ENCODE measurements at places on chromosomes 4 and X. TPM values are rescaled to one million over a fixed set of nuclear protein-coding genes. Genes with fewer than 3 reads are reported as not detected.

GRCh38 chr4:140153718-140154571 lies at the start of gene MAML3:
TSS of gene MAML3 (minus strand) at chr4:140154184. CDS start at chr4:140153327, 857 bp downstream.
- H3K36me3 ChIP-seq: no peaks in the 10 kb centered on the region
- no peaks in the 10 kb centered on the region for H3K27me3 ChIP-seq
- peak; percentile 98 for DNase-seq
- peaks cover 25% of the 10 kb centered on the region for H3K4me1 ChIP-seq

The CNKSR2 gene
- polyA plus RNA-seq: not detected

DNA sequence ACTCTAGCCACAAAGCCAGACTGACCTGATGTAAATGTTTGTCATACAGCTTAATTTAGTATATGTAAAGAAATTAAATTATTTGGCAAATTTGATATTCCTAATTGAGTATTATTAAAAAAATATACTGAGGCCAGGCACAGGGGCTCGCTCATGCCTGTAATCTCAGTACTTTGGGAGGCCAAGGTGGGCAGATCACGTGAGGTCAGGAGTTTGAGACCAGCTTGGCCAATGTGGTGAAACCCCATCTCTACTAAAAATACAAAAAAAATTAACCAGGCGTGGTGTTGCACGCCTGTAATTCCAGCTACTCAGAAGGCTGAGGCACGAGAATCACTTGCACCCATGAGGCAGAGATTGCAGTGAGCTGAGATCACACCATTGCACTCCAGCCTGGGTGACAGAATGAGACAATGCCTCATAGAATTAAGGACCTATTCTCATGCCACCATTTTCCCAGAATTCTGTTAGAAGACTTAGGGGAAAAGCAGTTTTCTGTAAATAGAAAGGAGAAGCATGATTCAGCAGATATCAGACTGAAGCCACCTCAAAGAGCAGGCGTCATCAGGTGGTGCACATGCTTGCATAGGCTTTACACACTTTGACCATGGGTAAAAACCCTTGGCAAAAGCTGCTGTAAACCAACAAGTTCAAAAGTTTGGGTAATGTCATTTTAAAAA lies 6.1 kb downstream of the UBQLN2 start:
- H3K27me3 ChIP-seq: no peaks in the 10 kb centered on the region
- no peak overlapping the region for H3K4me3 ChIP-seq
- no peaks in the 10 kb centered on the region for H3K36me3 ChIP-seq
- H3K27ac ChIP-seq: no peak overlapping the region

GRCh38 chrX:48450076-48450475 lies 20.0 kb downstream of the SLC38A5 start:
- no peak for DNase-seq
- no peaks in the 10 kb centered on the region for H3K36me3 ChIP-seq
- H3K4me1 ChIP-seq: no peaks in the 10 kb centered on the region
- H3K27ac ChIP-seq: no peak overlapping the region
- no peak overlapping the region for H3K4me3 ChIP-seq

The IL2RG gene
- polyA plus RNA-seq: 90.1 TPM

GRCh38 chrX:107721318-107721717 lies 54.3 kb downstream of the TSC22D3 start:
- H3K36me3 ChIP-seq: no peaks in the 10 kb centered on the region
- no peak overlapping the region for H3K4me3 ChIP-seq
- H3K27ac ChIP-seq: peak overlapping the region; percentile 56
- no peaks in the 10 kb centered on the region for H3K27me3 ChIP-seq
- no peaks in the 10 kb centered on the region for H3K4me1 ChIP-seq

The GIMD1 gene
- not detected for polyA plus RNA-seq

GRCh38 chr4:71009890-71010588 lies 16.6 kb downstream of the DCK start:
- no peak overlapping the region for H3K27ac ChIP-seq
- H3K36me3 ChIP-seq: no peaks in the 10 kb centered on the region
- no peaks in the 10 kb centered on the region for H3K27me3 ChIP-seq
- DNase-seq: no peak
- no peaks in the 10 kb centered on the region for H3K4me1 ChIP-seq

The IL13RA2 gene
- not detected for polyA plus RNA-seq

The BEND2 gene
- not detected for polyA plus RNA-seq

The SPOCK3 gene
- polyA plus RNA-seq: not detected

The PPP2R2C gene
- polyA plus RNA-seq: not detected

- H3K27ac ChIP-seq: no peak overlapping the region
- no peaks in the 10 kb centered on the region for H3K27me3 ChIP-seq
- H3K36me3 ChIP-seq: peaks cover 8% of the 10 kb centered on the region
- no peaks in the 10 kb centered on the region for H3K4me1 ChIP-seq
Measured at GRCh38 chrX:119009071-119009470, 34.7 kb downstream of the LONRF3 start.

The RAB40A gene
- polyA plus RNA-seq: not detected

The PNPLA4 gene
- 24.5 TPM for polyA plus RNA-seq

DNA sequence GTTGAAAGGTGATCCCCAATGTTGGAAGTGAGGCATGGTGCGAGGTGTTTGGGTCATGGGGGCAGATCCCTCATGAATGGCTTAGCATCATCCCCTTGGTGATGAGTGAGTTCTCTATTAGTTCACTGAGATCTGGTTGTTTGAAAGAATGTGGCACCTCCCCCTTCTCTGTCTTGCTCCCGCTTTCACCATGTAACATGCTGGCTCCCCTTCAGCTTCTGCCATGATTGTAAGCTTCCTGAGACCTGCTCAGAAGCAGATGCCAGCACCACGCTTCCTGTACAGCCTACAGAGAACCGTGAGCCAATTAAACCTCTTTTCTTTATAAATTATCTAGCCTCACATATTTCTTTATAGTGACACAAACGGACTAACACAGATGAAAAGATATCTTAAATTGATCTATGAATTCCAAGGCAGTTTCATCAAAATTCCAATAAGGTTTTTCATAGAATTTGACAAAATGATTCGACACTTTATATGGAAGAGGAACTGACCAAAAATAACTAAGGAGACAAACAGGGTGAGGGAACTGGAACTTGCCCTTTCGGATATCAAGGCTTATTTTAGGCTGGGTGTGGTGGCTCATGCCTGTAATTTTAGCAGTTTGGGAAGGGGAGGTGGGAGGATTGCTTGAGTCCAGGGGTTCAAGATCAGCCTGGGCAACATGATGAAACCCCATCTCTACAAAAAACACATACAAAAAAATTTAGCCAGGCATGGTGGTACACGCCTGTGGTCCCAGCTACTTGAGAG lies 56.9 kb upstream of the OGT start:
- H3K4me1 ChIP-seq: no peaks in the 10 kb centered on the region
- no peaks in the 10 kb centered on the region for H3K36me3 ChIP-seq
- DNase-seq: no peak
- H3K27ac ChIP-seq: no peak overlapping the region

- no peaks in the 10 kb centered on the region for H3K27me3 ChIP-seq
- no peaks in the 10 kb centered on the region for H3K4me1 ChIP-seq
- no peaks in the 10 kb centered on the region for H3K36me3 ChIP-seq
- no peak for DNase-seq
Measured at GRCh38 chr4:96652158-96652557, 812.3 kb downstream of the PDHA2 start.

All from sigmoid colon (tissue), 7 donors.